ENCODE measurements at places on chromosomes 7 and 10. TPM values are rescaled to one million over a fixed set of nuclear protein-coding genes. Genes with fewer than 3 reads are reported as not detected.

GRCh38 chr7:120567204-120567603 lies 290.7 kb downstream of the TSPAN12 start:
- no peak for DNase-seq

TLX1 gene
- not detected for total RNA-seq

DNA sequence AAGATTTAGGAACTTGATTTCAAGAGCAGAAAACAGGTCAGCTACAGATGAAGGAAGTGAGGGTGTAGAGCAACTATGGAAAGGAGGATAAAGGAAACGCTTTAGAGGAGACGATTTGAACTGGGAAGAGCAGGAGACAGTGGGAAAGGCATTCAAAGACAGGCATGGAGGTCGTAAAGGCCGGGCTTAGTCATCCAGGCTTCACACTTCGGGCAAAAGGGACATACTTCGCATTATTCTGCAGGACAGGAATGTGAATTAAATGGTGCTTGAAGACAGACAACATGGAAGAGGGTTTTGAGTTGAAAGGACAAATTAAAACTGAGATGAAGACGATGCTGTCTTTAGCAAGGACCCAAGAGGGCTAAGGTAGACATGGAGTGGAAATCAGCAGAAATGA lies 8.1 kb downstream of the FAM171A1 start:
- DNase-seq = no peak

SPDYE5 gene
- total RNA-seq = not detected

- no peak for DNase-seq
Measured at GRCh38 chr7:49563693-49564378, 209.6 kb upstream of the VWC2 start.

GIMAP4 gene
- not detected for total RNA-seq

HABP2 gene
- not detected for total RNA-seq

GRCh38 chr10:21985541-21985940 lies 18.0 kb downstream of the DNAJC1 start:
- DNase-seq = no peak

DNA sequence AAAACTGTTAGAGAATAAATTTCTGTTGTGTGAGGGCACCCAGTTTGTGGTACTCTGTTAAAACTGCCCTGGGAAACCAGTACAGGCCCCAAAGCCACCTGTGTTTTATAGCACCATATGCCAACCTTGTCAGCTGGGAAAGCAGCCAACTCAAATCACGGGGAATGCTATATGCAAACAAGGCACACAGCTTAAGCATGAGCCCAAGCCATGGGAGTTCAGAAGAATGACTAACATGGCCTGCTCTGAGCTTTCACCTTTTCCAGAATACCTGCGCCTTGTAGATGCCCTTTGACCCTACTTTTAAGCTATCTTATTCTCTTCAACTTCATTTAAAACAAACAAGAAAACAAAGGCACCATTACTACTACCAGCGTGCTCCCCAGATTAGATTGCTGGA lies 5.5 kb upstream of the SLC25A13 start:
- peak; percentile 77 for DNase-seq

GRCh38 chr10:121058082-121058481 lies 206.9 kb downstream of the WDR11 start:
- no peak for DNase-seq

DNA sequence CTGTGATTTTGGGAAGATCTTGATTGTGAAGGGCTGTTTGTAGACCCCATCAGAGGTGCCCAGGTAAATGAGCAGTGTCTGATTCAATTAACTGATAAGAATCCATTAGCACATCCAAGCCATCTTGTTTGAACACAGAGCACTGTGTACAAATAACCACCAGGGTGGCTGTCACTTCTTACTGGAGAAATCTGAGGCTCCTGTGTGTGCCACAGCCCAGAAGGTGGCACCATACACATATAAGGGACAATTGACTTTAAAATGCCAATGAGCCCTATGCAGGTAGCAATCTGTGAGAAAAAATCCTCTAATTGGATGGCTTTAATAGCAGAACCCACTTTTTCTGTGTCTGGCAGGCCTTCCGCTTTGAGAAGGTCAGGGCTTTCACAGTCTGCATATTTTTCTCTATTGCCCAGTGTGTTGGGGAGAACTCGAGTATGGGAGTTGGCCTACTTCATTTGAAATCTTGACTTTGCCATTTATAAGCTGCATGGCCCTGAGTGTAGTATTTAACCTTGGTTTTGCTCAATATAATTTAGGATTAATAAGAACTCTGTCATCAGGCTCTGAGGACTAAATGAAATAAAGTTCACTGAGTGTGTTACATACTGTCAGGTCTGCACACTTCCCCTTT lies 517.4 kb downstream of the CCSER2 start:
- DNase-seq = peak; percentile 53

GRCh38 chr7:123440101-123440548 lies 94.3 kb downstream of the IQUB start:
- DNase-seq = no peak

GRCh38 chr10:125025341-125025740 lies 83.4 kb downstream of the ZRANB1 start:
- no peak for DNase-seq

MRLN gene
- not detected for total RNA-seq

DNA sequence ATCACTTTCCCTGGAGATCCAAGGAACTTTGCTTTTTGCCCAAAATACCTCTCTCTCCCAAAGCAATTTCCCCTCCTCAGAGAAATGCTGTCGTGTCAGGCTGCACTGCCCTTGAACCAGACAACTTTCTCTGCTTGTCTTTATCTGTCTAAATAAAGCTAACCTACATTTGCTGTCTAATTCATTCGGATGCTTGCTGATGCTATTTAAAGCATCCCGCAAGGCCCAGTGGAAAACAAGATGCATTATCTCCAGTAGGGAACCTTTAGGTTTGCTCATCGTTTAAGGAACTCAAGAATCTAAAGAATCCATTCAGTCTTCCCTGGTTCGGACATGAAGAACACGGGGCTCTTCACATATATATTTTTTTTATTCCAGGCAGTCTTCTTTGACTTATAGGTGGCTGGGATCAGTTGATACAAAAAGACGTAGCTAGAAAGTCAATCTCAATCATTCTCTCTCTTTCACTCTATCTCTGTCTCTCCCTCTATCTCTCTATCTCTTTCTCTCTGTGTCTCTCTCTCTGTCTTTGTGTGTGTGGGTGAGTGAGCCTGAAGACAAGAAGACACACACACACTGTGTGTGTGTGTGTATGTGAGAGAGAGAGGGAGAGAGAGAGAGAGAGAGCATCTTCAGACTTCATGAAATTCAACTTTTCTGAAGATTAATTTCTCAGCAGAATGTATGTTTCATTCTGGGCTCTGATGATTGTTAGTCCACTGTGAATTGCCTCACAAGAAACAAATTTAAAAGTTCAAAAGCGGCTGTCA lies 92.8 kb upstream of the MKLN1 start:
- DNase-seq = no peak

- DNase-seq = no peak
Measured at GRCh38 chr7:3117488-3118231, 74.0 kb upstream of the CARD11 start.

MRC1 gene
- not detected for total RNA-seq

POLR1F gene
- 10.1 TPM for total RNA-seq

GRCh38 chr7:124959676-124960075 lies 30.1 kb upstream of the POT1 start:
- DNase-seq = no peak

C10orf88 gene
- 1.8 TPM for total RNA-seq

DNA sequence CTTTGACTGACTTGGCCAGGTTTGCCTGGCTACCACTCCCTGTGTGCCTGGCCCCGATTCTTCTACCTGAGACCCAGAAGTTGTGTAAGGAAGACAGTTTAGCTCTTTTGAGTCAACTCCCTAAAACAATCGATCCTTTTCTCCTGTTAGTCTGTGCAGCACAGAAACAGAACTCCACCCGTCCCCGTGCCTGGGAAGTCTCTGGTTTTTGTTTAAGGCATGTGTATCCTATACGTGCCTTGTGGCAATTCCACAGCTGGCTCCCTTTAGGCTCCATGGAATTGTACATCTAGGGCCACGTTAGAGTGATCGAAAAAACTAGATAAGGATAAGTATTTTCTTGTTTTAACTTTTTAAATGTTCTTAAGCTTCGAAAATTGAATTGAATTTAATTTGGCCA lies 131.6 kb downstream of the BICC1 start:
- DNase-seq = no peak

CALML3 gene
- total RNA-seq = not detected

DNA sequence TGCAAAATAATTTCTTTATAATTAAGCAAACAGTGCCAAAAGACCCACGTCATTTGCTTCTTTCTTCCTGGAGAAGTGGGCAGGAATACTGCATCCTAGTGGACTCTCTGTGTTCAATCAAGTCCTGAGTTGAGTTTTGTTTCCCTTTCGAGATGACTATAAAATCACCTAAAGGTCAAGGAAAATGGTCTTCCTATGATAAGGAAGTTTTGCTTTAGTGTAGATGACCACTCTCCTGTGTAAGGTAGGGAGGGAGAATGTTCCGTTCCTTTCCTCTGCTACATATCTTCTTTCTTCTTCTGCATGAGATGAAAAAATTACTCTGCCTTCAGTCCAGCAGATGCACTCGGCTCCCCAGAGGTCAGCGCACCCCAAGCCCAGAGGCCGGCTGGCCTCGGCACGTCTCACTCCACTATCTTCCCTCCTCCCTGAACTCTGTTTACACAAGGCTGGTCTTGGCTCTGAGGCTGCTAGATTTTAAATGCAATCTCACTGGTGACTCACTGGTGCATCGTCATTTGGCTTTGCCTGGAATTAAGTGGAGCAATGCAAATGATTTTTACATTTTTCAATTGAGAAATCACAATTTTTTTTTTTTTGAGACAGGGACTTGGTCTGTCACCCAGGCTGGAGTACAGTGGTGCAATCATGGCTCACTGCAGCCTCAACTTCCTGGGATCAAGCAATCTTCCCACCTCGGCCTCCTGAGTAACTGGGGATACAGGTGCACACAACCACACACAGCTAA lies 18.6 kb upstream of the VDAC2 start:
- DNase-seq = peak; percentile 72

- no peak for DNase-seq
Measured at GRCh38 chr10:131176907-131177306, 134.6 kb downstream of the TCERG1L start.

GRCh38 chr7:27995228-27995627 lies 185.4 kb downstream of the JAZF1 start:
- no peak for DNase-seq

DNA sequence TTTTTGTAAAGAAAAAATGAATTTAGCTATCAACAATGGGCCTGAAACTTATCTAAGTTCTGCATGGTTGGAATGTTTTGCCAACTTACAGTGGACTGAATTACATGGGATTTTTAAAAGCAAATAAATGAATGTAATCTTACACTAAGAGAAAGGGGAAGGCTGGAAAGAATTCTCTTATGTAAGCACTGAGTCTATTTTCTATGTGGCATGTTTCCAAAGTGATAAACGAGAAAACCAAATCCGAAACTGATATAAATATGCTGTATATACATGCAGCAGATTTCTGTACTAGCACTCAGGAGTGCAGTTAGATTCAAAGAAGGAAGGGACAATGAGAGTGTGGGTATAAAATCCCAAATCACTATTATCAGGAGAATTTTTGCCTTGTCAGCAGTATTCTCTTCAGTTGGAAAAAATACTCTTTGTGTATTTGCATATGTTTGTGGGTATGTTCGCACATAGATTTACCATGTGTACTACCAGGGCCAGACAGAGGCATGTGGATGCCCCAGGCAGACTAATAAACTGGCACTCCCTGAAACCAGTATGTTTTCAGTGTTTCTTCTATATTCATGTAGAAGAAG lies 334.3 kb upstream of the SEMA3D start:
- DNase-seq = no peak

PTPN20 gene
- not detected for total RNA-seq

FGF8 gene
- not detected for total RNA-seq

DNA sequence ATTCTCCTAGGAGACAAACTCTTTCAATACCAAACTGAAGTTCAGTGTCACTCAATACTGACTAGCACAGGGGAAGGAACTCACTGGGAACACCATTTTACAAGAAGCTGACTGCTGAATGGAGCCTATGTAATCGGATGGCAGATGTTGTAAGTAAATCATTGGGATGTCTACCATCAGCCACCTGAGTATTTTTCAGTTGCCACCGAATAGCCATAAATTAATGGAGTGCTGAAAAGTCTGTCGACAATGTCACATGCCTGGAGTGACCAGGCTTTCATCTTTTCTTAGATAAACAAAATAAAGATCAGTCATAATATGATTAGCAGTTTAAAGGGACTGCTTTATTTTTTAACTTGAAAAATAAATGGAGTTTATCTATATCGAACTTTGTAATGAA lies 145.9 kb upstream of the SEMA3E start:
- DNase-seq = no peak

- DNase-seq = peak; percentile 75
Measured at GRCh38 chr10:100186253-100187212, 704 bp upstream of the ERLIN1 start.

DNA sequence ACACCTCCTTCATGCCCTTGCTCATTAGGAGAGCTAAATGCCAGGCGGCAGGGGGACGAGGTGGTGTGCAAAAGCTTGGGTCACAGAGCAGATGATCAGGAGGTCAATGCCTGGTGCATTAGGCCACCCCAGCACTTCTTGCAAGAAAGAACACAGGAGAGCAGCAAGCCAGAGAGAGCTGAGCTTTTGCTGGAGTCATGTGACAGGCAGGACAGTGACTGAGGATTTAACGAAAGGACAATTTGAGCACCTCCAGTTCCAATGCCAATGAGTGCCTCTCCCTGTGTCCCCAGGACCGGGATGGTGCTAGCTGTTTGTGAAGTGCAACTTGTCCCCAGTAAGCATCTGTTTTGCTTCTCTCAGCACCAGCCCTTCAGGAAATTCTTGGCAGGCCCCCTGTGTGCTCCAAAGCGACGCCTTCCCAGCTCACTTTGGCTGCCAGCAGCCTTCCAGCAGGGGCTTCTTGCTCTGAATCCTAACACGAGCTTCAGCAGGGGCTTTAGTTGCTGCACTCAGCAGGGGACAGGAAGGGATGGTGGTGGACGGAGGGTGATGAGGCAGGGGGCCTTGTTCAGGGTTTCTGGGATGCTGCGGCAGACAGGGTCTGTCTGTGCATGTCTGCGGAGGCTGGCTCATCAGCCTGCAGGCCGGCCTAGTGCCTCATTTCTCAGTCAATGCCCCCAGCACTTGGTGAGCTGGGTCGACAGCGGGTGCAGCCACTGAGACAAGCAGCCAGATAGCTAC lies 368.1 kb downstream of the RPS24 start:
- DNase-seq = no peak

HGF gene
- not detected for total RNA-seq

DNA sequence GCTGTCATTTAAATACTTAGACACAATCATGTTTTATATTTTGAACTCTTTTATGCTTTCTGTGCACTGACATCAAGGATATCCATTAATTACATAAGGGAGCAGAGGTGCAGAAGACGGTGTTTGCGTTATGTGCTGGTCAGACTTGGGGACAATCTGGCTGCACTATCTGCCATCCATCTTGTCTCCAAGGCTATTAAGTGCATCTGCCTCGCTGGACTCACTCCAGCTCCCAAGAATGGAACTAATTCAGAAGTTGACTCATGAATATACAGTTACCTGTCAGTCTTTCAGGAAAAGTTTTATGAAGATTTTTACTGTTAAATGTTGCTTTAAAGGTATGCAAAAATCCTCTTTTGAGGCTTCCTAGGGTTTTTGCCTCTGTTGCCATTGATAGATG lies 391.0 kb downstream of the SUGCT start:
- DNase-seq = no peak

GRCh38 chr7:138885383-138886147 lies 87.6 kb upstream of the ATP6V0A4 start:
- no peak for DNase-seq

RPA3 gene
- 21.1 TPM for total RNA-seq
